ENCODE measurements at places on chromosomes 1 and 21. TPM values are rescaled to one million over a fixed set of nuclear protein-coding genes. Genes with fewer than 3 reads are reported as not detected.

GRCh38 chr1:200908191-200908868 is 13.6 kb downstream of the INAVA start:
- no peaks in the 10 kb centered on the region for H3K36me3 ChIP-seq
- peaks cover 15% of the 10 kb centered on the region for H3K4me1 ChIP-seq
- H3K27ac ChIP-seq: no peak overlapping the region
- H3K27me3 ChIP-seq: peaks cover 24% of the 10 kb centered on the region
- no peak for DNase-seq

DNA sequence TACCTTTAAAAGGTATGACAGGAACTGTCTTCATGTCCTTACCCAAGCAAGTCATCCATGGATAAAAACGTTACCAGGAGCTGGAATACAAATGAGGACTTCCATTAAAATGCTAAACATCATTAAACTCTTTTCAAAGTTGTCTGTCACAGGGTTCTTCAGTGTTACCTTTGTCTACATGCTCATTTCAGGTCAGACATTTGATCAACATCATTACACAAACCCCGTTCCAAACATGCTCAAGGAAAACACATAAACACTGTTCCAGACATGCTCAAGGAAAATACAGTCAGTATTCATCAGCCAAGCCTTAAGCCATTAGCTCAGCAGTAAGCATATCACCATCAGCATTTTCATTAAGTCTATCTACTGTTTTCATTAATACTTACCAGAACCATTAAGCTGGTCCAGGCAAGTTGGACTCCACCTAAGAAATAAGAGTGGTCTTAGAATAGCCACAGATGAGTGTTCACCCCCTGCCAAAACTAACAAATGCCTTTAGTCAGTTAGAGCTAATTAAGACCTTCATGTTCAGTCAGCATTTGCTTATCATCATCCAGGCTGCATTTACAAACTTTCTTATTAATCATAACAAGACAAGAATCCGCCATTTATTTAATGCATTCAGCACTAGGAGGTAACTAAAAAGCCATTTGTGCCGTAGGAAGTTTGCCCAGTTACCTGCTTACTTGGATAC is 2.2 kb downstream of the GAS5 start:
- H3K27me3 ChIP-seq: peaks cover 3% of the 10 kb centered on the region
- no peak for DNase-seq
- peaks cover 61% of the 10 kb centered on the region for H3K36me3 ChIP-seq
- H3K27ac ChIP-seq: peak overlapping the region; percentile 98
- H3K4me1 ChIP-seq: peaks cover 56% of the 10 kb centered on the region

GRCh38 chr1:44585315-44585920 is 88.9 kb downstream of the TMEM53 start:
- no peak overlapping the region for H3K27ac ChIP-seq
- DNase-seq: no peak
- peaks cover 6% of the 10 kb centered on the region for H3K27me3 ChIP-seq
- H3K4me1 ChIP-seq: no peaks in the 10 kb centered on the region

GRCh38 chr1:239545466-239545865 is 159.1 kb downstream of the CHRM3 start:
- peaks cover 7% of the 10 kb centered on the region for H3K36me3 ChIP-seq
- DNase-seq: no peak
- H3K4me1 ChIP-seq: peaks cover 15% of the 10 kb centered on the region
- H3K27me3 ChIP-seq: no peaks in the 10 kb centered on the region

DNA sequence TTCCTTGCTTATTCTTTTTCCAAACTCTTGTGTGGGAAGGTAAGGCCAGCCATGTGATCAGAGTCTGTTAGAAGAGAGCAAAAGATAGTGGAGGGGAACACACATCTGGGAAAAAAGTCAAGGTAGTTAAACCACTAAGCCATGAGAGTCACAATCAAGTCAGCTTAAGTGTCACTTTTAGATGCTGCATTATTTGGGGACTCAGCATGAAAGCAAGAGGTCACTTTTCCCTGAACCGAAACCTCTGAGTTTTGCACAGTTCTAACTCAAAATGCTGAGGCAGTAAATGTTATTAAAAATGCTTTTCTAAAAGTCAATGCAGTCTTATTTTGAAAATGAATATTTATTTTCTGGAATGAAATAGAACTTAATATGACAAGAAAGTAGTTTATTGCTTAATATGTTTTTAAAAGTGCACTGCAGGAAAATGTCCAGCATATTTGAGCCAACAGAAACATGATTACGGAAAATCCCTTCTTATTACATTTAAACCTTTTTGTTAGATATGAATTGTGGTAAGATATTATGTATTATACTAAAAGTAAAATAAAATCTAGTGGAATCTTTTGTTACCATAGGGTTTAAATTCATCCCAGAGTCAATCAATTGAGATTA is 69.3 kb downstream of the RBM11 start:
- no peak for DNase-seq
- no peak overlapping the region for H3K27ac ChIP-seq
- peaks cover 2% of the 10 kb centered on the region for H3K27me3 ChIP-seq
- no peaks in the 10 kb centered on the region for H3K4me1 ChIP-seq
- H3K4me3 ChIP-seq: no peak overlapping the region

- H3K27me3 ChIP-seq: no peaks in the 10 kb centered on the region
- peaks cover 25% of the 10 kb centered on the region for H3K36me3 ChIP-seq
- H3K4me3 ChIP-seq: no peak overlapping the region
- H3K4me1 ChIP-seq: no peaks in the 10 kb centered on the region
- DNase-seq: no peak
- H3K27ac ChIP-seq: no peak overlapping the region
Observed at GRCh38 chr21:45178070-45178608, 103.8 kb downstream of the ADARB1 start.

DNA sequence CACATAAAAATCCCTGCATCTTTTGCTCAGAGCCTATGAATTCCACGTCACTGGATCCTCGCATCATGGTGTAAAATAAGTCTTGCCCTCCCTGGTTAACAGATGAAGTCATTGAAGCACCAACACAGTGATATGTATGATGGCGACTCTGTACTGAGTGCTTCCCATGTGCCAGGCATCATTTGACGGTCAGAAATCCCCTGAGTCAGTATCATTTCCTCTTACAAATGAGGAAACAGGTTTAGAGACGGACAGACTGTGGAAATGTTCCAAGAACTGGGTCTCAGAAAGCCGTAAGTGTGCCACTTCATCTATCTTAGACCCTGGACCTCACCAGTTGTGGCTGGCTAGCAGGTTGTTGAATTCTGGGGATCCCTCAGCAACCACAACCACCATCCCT is 5.1 kb upstream of the OLFML2B start:
- H3K27ac ChIP-seq: no peak overlapping the region
- H3K36me3 ChIP-seq: no peaks in the 10 kb centered on the region
- no peak overlapping the region for H3K4me3 ChIP-seq
- DNase-seq: no peak

DNA sequence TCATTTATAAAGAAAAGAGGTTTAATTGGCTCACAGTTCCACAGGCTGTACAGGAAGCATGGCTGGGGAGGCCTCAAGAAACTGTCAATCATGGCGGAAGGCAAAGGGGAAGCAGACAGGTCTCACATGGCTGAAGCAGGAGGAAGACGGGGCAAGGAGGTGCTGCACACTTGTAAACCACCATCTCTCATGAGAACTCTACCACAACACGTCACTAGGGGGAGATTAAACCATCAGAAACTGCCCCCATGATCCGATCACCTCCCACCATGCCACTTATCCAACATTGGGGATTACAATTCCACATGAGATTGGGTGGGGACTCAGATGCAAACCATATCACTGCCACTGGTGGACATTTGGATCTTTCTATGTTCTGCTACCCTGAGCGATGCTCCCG is 351.4 kb downstream of the NPHP4 start:
- no peak overlapping the region for H3K27ac ChIP-seq
- peaks cover 14% of the 10 kb centered on the region for H3K27me3 ChIP-seq
- no peaks in the 10 kb centered on the region for H3K36me3 ChIP-seq
- no peak for DNase-seq
- no peak overlapping the region for H3K4me3 ChIP-seq

DNA sequence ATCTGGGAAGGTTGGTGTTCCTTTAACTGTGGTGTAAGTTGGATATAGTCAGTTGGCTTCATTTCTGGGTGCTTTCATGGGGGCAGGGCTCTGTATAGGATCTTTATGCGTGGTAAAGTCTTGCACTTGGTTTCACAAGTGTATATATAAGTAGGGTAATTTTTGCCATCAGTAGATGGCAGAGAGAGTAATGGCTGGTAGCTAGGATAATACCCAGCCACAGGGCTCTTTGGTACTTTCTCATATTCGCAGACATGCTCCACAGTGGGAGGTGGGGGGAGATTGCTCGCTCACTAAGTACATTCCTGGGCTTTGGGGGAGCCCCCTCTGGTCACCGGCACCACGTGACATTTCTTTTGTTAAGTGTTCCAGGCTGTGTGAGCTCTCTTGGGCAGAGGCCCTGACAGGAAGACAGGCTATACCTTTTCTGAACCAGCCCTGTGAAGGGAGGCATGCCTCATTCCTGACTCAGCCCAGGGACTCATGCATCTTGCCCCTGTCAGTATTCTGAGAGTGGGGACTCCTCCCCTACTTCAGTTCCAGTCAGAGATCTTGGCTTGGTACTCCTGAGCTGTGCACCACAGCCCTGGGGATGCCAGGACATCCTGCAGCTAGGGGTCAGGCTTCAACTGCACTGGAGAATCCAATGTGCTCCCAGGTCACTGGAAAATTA is 37.6 kb downstream of the FCRL2 start:
- no peak for DNase-seq
- no peaks in the 10 kb centered on the region for H3K36me3 ChIP-seq
- no peak overlapping the region for H3K4me3 ChIP-seq
- H3K27me3 ChIP-seq: peaks cover 4% of the 10 kb centered on the region

DNA sequence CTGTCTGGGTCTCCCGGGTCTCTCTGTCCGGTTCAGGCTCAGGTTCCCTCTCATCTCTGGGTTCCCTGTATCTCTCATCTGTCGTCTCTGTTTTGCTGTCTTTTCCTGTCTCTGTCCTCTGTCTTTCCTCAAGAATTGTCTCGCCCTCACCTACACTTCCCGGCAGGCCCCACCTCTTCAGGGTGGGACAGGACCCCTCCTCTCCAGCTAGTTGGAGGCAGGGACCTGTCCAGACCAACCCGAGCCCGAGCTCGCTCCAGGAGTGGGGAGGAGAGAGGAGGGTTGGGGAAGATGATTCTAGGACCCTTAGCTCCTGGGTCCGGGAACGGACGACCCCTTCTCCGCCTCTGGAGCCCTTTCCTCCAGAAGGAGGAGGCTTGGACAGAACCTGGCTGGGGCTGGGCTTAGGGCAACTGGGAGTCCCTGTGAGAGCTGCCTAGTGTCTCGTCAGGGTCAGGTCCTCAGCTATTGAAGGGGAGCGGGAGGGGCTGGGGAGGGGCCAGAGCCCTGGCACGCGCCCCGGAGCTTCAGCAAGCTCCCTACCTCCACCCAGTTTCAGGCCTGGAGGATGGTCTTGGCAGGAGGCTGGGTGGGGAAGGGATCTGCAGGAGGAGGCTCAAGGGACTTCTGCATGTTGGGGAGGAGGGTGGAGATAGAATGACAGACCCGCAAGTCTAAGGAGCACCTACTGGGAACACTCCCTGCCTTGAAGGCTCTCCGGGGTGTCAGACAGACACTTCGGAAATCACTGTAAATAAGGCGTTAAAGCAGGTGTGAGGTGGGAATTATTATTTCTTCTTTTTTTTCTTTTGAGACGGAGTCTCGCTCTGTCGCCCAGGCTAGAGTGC is 26.3 kb upstream of the EPB41 start:
- H3K4me1 ChIP-seq: peaks cover 45% of the 10 kb centered on the region
- DNase-seq: no peak
- peak overlapping the region; percentile 89 for H3K27ac ChIP-seq
- peak overlapping the region; percentile 94 for H3K4me3 ChIP-seq

GRCh38 chr1:90246069-90246468 is 251.2 kb downstream of the ZNF326 start:
- H3K4me1 ChIP-seq: no peaks in the 10 kb centered on the region
- no peak overlapping the region for H3K4me3 ChIP-seq
- peaks cover 2% of the 10 kb centered on the region for H3K27me3 ChIP-seq
- no peaks in the 10 kb centered on the region for H3K36me3 ChIP-seq
- DNase-seq: no peak

DNA sequence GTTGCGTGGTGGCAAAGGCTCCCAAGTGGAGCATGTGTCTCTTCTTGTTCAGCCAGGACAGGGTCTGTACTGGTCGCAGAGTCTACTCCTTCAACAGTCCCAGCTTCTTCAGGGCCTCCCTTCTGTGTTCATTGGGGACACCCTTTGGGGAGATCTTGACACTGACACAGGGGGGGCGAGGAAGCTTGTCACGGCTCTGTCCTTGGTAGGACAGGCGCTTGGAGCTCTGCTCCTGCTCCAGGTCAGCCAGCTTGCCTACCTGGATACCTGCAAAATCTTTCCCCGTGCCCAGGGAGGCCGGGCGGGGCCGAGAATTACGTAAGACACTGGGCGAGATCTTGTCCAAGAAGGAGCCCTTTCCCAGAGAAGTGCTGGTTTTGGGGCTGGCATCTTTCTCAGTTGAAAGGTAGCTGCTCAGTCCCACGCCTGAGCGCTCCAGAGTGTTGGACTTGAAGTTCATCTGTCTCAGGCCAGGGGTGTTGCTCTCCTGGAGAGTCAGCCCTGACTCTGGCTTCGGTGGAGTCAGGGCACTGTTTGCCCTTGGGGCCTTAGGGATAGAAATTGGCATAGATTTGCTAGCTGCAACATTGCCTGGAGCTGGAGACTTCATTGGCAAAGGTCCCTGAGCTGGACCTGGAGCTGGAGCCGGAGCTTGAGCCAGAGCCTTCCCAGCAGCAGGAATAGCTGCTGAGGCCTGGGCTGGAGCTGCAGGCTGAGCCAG is 10.5 kb downstream of the C1orf116 start:
- H3K4me3 ChIP-seq: no peak overlapping the region
- no peak for DNase-seq
- H3K4me1 ChIP-seq: no peaks in the 10 kb centered on the region
- no peaks in the 10 kb centered on the region for H3K36me3 ChIP-seq
- H3K27me3 ChIP-seq: peaks cover 10% of the 10 kb centered on the region

- peaks cover 23% of the 10 kb centered on the region for H3K4me1 ChIP-seq
- no peak overlapping the region for H3K4me3 ChIP-seq
- H3K27me3 ChIP-seq: no peaks in the 10 kb centered on the region
- DNase-seq: no peak
- no peak overlapping the region for H3K27ac ChIP-seq
Observed at GRCh38 chr21:14683063-14683462, 136.9 kb upstream of the SAMSN1 start.

- no peak for DNase-seq
- no peaks in the 10 kb centered on the region for H3K4me1 ChIP-seq
- H3K4me3 ChIP-seq: no peak overlapping the region
- no peaks in the 10 kb centered on the region for H3K36me3 ChIP-seq
- no peak overlapping the region for H3K27ac ChIP-seq
Observed at GRCh38 chr1:56755911-56756310, 63.3 kb downstream of the FYB2 start.

DNA sequence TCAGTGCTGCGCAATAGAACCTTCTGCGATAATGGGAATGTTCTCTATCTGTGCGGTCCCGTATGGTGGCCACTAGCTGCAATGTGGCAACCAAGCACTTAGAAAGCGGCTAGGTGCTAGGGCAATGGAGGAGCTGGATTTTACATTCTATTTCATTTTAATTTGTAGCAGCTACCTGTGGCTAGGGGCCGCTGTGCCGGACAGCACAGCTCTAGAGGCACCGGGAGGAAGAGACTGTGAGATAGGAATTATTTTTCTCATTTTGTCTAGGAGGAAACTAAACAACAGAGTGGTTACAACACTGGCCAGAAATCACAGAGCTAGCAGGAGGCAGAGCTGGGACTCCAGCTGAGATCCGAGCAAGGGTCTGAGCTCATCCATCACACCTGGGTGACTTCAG is 130.6 kb upstream of the CD34 start:
- H3K4me3 ChIP-seq: no peak overlapping the region
- no peaks in the 10 kb centered on the region for H3K27me3 ChIP-seq
- H3K36me3 ChIP-seq: no peaks in the 10 kb centered on the region
- no peak for DNase-seq
- H3K27ac ChIP-seq: no peak overlapping the region

DNASE2B gene
- total RNA-seq: not detected

TSPAN1 gene
- total RNA-seq: 0.53 TPM

SRSF4 gene
- total RNA-seq: 133 TPM

LAMC1 gene
- total RNA-seq: 0.22 TPM

All from activated CD4-positive, alpha-beta memory T cell treated with anti-CD3 and anti-CD28 coated beads for 36 hours (primary cell).